ENCODE measurements at places on chromosomes 12 and 14. TPM values are rescaled to one million over a fixed set of nuclear protein-coding genes. Genes with fewer than 3 reads are reported as not detected.
A peak's percentile ranks its signal among the peaks of the same experiment; 100 is the strongest.

GRCh38 chr12:104974626-104975290, 11.4 kb upstream of the NOPCHAP1 start:
- H3K36me3 ChIP-seq, result no peaks in the 10 kb centered on the region
- no peak for DNase-seq
- no peaks in the 10 kb centered on the region for H3K27me3 ChIP-seq
- H3K4me3 ChIP-seq, result no peak overlapping the region

DNA sequence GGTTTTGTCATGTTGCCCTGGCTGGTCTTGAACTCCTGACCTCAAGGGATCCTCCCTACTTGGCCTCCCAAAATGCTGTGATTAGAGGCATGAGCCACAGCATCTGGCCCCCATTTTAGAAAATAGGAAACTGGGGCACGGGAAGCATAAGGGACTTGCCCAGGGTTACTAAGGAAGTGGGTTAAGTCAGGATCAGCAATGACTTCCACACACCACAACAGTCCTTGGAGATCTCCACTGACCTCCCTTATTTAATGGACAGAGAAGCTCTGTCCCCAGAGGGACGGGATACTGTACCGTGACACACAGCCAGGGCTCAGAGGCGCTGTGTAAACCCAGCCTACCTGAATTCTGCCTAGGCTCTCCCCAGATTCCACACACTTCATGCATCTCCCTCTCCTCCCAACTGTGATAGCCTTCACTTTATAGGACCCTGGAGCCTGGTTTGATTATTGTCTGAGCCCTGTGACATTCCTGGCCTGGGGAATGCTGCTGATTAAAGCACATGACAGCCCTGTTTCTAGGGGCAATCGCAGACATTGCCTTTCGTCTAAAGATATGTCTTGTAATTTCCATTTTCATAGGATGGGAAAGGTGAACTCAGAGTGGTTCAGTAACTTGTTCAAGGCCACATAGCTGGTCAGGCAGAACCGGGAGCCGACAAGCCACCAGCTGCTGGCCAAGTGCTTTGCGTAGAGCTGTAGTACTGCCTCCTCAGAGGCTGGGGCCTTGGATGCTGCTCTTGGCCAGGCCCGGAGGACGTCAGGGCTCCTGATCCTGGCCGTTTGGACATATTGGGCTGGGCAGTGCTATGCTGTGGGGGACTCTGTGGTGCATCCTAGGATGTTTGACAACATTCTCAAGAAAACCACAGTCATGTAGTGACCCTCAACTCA, 20.8 kb downstream of the SERPINA1 start:
- no peaks in the 10 kb centered on the region for H3K27me3 ChIP-seq
- DNase-seq, result no peak
- no peaks in the 10 kb centered on the region for H3K4me1 ChIP-seq
- H3K4me3 ChIP-seq, result no peak overlapping the region
- no peak overlapping the region for H3K27ac ChIP-seq

DNA sequence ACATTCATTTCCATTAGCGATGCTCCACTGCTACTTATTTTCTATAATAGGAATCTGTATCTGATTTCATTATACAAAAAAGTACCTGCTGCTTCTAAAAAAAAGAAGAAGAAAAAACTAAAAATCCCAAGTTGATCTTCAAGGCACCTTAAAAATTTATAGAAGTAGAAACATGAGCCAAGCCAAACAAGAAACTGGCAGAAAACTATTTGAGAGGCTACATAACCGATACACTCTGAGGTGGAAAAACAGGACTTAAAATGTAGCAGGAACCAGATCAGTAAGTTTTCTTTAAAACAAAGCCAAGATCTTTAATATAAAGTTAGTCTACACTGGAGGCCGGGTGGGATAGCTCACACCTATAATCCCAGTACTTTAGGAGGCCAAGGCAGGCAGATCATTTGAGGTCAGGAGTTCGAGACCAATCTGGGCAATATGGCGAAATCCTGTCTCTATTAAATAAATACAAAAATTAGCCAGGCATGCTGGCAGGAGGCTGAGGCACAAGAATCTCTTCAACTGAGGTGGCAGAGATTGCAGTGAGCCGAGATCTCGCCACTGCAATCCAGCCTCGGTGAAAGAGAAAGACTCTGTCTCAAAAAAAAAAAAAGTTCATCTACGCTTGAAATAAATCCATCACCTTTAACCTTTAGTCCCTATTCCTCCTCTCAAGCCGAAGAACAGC, 278.6 kb downstream of the MED13L start:
- no peak for DNase-seq
- peaks cover 25% of the 10 kb centered on the region for H3K36me3 ChIP-seq
- H3K4me1 ChIP-seq, result no peaks in the 10 kb centered on the region
- no peak overlapping the region for H3K27ac ChIP-seq

GRCh38 chr14:72599579-72600470, 294.1 kb downstream of the DPF3 start:
- no peaks in the 10 kb centered on the region for H3K27me3 ChIP-seq
- no peak for DNase-seq
- peaks cover 11% of the 10 kb centered on the region for H3K4me1 ChIP-seq
- no peak overlapping the region for H3K27ac ChIP-seq
- H3K36me3 ChIP-seq, result no peaks in the 10 kb centered on the region
- no peak overlapping the region for H3K4me3 ChIP-seq

The TMEM253 gene
- not detected for polyA plus RNA-seq

- no peak overlapping the region for H3K4me3 ChIP-seq
- no peaks in the 10 kb centered on the region for H3K36me3 ChIP-seq
These were observed 15.6 kb upstream of the CALM1 start for GRCh38 chr14:90381011-90381786.

The ERBB3 gene
- 0.70 TPM for polyA plus RNA-seq

The KRT5 gene
- polyA plus RNA-seq, result not detected

DNA sequence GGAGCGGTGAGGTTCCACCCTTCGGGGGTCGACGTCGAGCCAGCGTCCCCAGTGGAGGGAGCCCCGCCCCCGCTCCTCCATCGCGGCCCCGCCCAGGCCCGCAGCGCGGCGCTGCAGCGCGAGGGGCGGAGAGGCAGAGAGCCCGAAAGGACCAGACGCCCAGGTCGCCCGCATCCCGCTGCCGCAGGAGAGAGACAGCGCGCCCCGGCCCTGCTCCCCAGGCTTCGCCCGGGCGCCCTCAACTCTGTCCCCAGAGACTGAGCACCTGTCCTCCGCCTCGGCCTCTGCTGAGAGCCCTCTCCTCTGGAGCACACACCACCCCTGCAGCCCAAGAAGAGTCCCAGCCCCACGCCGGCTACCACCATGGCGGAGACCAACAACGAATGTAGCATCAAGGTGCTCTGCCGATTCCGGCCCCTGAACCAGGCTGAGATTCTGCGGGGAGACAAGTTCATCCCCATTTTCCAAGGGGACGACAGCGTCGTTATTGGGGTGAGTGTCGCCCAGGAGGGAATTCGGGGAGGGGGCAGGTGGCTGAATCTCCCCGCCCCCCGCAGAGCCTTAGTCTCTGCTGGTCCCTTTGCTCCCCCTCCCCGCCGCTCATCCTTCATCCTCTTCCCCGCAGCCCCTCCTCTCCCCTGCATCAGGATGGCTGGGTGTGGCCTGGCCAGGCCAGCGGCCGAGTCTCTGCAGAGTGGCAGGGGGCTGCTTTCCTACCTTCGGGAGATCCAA, at the start of gene KIF5A:
Gene KIF5A, plus strand, starts transcription at position 136 of the 732 bp plus-strand sequence. Its CDS starts 228 bp downstream, at position 364.
- H3K4me1 ChIP-seq, result peaks cover 37% of the 10 kb centered on the region
- H3K36me3 ChIP-seq, result no peaks in the 10 kb centered on the region
- no peak within 1 kb of the TSS for H3K27ac ChIP-seq
- peak within 1 kb of the TSS; percentile 31 for H3K4me3 ChIP-seq
- peak; percentile 41 for DNase-seq
- H3K27me3 ChIP-seq, result no peaks in the 10 kb centered on the region

The THAP2 gene
- 10.4 TPM for polyA plus RNA-seq

DNA sequence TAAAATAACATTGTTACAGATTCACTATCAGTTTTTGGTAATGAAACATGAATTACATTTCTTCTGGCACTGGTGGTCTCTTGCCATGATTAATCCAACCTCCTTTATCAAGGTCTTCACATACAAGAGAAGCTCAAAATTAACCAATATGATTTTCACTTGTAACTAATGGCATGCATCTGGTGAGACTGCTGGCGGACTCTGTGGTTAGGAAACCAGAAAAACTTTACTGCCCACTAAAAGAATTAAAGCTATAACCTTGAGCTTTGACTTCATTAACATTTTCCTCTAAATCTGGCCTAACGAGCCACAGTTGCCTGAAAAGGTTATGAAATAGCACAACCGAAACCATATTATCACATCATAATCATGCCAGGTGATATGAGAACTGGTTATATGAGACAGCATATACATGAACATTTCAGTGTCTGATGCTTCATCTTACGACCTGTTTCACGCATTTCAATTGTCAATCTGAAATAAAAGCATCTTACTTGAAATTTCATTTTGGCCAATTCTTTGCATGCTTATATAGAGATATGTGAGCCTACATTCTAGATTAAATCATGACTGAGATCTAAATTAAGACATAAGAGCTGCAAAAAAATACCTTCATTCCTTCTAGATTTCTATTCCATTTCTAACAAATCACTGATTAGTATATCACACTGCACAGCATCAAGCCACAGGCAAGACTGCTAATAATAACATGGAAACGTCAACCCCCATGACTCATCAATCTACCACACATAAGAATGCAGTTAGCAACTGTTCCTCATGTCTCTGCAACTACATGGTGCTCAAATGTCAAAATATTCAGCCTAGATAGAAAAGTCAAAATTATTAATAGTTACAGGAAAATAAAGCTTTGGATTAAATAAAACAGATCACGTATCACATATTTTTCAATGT, 89.3 kb downstream of the OSBPL8 start:
- DNase-seq, result no peak
- H3K36me3 ChIP-seq, result no peaks in the 10 kb centered on the region
- peaks cover 24% of the 10 kb centered on the region for H3K4me1 ChIP-seq
- no peak overlapping the region for H3K4me3 ChIP-seq
- H3K27ac ChIP-seq, result no peak overlapping the region

DNA sequence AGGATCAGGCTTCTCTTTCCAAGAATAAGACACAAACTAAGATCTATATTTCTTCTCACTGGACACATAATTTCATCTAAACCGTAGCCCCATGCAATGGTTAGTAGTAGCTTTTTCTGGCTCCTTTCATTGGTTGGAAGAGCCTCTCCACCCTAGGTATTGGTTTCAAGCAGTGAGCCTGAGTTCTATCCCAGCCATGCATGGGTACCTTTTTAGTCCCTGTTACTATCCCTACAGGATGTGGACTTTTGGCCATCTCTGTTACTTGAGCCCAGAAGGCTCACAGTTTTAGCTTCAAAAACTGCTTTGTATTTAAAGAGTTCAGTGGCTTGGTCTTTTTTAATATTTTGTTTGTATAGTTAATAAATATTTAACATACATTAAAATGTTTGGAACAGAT, 16.1 kb downstream of the PPM1A start:
- H3K4me1 ChIP-seq, result peaks cover under 1% of the 10 kb centered on the region
- DNase-seq, result no peak
- no peaks in the 10 kb centered on the region for H3K36me3 ChIP-seq

GRCh38 chr14:27384124-27384523, 786.3 kb upstream of the NOVA1 start:
- H3K4me1 ChIP-seq, result no peaks in the 10 kb centered on the region
- no peaks in the 10 kb centered on the region for H3K36me3 ChIP-seq

The SERPINA9 gene
- not detected for polyA plus RNA-seq

DNA sequence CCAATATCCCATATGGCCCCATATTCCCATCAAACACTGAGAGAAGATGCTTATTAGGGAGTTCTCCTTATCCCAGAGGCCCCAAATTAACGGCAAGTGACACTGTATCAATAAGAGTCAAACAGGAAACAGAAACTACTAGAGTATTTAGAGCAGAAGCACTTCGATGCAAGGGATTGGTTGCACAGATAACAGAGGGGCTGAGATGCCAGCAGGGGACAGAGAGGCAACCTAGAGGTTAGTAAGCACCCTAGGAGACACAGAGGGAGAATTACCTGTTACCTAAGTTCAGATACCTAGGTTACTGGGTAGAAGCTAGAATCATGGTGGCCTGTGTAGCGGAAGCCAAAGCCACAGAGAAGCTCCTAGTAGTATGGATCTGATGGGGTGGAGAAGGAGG, 2.9 kb downstream of the HEBP1 start:
- H3K4me1 ChIP-seq, result peaks cover 24% of the 10 kb centered on the region
- no peaks in the 10 kb centered on the region for H3K27me3 ChIP-seq
- H3K36me3 ChIP-seq, result no peaks in the 10 kb centered on the region
- no peak overlapping the region for H3K4me3 ChIP-seq
- DNase-seq, result no peak

GRCh38 chr12:124919521-124920352, 5.3 kb upstream of the UBC start:
- peak overlapping the region; percentile 54 for H3K4me3 ChIP-seq
- no peaks in the 10 kb centered on the region for H3K27me3 ChIP-seq
- peaks cover 76% of the 10 kb centered on the region for H3K4me1 ChIP-seq
- peak overlapping the region; percentile 98 for H3K27ac ChIP-seq

DNA sequence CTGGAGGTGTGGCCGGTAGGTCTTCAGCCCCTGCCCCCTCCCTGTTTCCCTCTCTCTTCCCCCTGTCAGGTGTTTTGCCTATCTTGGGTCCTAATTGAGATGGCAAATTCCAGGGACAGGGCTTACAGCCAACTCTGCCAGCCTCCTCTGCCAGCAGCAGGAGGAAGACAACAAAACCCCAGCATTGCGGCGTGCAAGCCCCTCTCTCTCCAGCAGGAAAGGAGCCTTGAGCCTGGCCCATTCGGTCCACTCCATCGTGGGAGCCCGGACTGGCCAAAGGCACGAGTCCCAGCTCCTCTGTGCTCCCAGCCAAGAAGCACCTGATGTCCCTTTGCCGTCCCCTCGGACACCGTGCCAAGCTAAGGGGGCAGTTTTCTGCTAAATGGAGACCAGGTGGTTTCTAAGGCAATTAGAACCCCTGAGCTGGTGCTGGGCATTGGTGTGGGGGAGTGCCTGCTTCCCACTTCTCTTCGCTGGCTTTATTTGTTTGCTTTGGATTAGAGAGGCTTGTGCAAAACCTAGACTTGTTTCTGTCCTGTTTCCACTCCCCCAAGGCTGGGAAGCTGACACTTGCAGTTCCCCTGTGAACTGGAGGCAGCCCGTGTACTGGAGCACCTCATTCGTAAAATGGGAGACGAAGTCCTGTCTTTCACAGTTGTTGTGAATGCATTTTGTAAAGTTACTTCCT, 57.1 kb upstream of the LHX5 start:
- no peaks in the 10 kb centered on the region for H3K36me3 ChIP-seq
- H3K4me1 ChIP-seq, result no peaks in the 10 kb centered on the region
- no peaks in the 10 kb centered on the region for H3K27me3 ChIP-seq
- DNase-seq, result no peak
- H3K4me3 ChIP-seq, result no peak overlapping the region
- H3K27ac ChIP-seq, result no peak overlapping the region

The TAS2R46 gene
- polyA plus RNA-seq, result not detected

DNA sequence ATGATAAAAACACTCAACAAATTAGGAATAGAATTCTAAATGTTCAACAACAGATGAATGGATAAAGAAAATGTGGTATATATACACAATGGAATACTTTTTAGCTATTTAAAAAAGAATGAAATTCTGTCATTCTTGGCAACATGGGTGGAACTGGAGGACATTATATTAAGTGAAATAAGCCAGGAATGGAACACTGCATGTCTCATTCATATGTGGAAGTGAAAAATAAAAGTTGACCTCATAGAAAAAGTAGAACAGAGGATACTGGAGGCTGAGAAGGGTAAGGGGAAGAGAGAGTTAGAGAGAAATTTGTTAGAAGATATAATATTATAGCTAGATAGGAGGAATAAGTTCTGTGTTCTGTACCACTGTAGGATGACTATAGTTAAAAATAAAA, 35.8 kb upstream of the ZFP36L1 start:
- DNase-seq, result no peak
- peaks cover 8% of the 10 kb centered on the region for H3K4me1 ChIP-seq
- no peak overlapping the region for H3K4me3 ChIP-seq
- no peaks in the 10 kb centered on the region for H3K36me3 ChIP-seq
- no peaks in the 10 kb centered on the region for H3K27me3 ChIP-seq

The OR4K13 gene
- polyA plus RNA-seq, result not detected

The TAMALIN gene
- 5.3 TPM for polyA plus RNA-seq

The IL23A gene
- 30.3 TPM for polyA plus RNA-seq

- H3K4me1 ChIP-seq, result peaks cover 31% of the 10 kb centered on the region
- H3K27me3 ChIP-seq, result no peaks in the 10 kb centered on the region
- H3K36me3 ChIP-seq, result peaks cover 17% of the 10 kb centered on the region
These were observed 2.4 kb downstream of the EAPP start for GRCh38 chr14:34536951-34537676.

All from CD4-positive, alpha-beta memory T cell (primary cell).